ENCODE measurements at places on chromosomes 6 and 20. TPM values are rescaled to one million over a fixed set of nuclear protein-coding genes. Genes with fewer than 3 reads are reported as not detected.

- no peak for DNase-seq
These were observed 6.9 kb upstream of the POM121L2 start for GRCh38 chr6:27318973-27319372.

- no peak for DNase-seq
These were observed 34.6 kb downstream of the BANF2 start for GRCh38 chr20:17734374-17734773.

DNA sequence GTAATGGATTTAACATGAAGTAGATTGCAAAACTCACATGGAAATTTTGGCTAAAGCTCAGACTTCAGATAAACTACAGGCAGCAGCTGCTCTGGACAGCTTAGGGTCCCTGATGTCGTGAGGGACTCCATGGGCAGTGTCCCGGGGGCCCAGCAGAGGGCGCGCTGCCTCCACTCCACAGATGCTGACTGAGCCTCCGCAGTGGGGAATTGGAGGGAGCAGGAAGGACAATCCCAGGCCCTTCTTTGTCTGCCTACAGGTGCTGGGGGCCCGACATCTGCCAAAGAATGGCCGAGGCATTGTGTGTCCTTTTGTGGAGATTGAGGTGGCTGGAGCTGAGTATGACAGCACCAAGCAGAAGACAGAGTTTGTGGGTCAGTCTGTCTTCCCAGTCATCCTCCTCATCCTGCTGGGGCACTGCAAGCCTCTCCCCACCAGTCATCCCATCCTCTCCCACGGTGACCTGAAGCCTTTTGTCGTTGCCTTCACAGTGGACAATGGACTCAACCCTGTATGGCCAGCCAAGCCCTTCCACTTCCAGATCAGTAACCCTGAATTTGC, 35.9 kb downstream of the PLCG1 start:
- DNase-seq = peak; percentile 78

- DNase-seq = no peak
These were observed 174.7 kb downstream of the FOXC1 start for GRCh38 chr6:1784422-1784884.

The ACTL10 gene
- total RNA-seq = 1.7 TPM
